Omental fat pad (tissue), 4 donors: ENCODE measurements at places on chromosomes 13 and 19. TPM values are rescaled to one million over a fixed set of nuclear protein-coding genes. Genes with fewer than 3 reads are reported as not detected.

Gene TBXA2R
- total RNA-seq = 0.65 TPM

Gene ALDH16A1
- total RNA-seq = 32.6 TPM

Gene MYO16
- 0.93 TPM for total RNA-seq

Gene RGCC
- total RNA-seq = 316 TPM

Gene LINGO3
- not detected for total RNA-seq

Gene TEX101
- not detected for total RNA-seq

Gene LILRA1
- total RNA-seq = 0.65 TPM

Gene NKPD1
- not detected for total RNA-seq

Gene KIR2DL1
- total RNA-seq = not detected

Gene ZNF554
- total RNA-seq = 4.0 TPM

Gene PRKCG
- not detected for total RNA-seq

Gene IZUMO1
- 1.3 TPM for total RNA-seq

Gene ZNRF4
- total RNA-seq = not detected

Gene OR10H1
- not detected for total RNA-seq

Gene KCNRG
- total RNA-seq = 1.0 TPM

Gene IQCN
- 2.9 TPM for total RNA-seq

Gene FFAR3
- total RNA-seq = 0.95 TPM

Gene CDX2
- not detected for total RNA-seq

Gene BRME1
- 0.46 TPM for total RNA-seq

Gene AXL
- total RNA-seq = 141 TPM

Gene RETN
- total RNA-seq = not detected

Gene ZNF136
- total RNA-seq = 10.4 TPM

Gene PEG3
- total RNA-seq = 8.8 TPM

Gene CCDC122
- total RNA-seq = 1.4 TPM

Gene C2CD4C
- 1.8 TPM for total RNA-seq

Gene FAM124A
- 13.6 TPM for total RNA-seq

Gene SPACA4
- total RNA-seq = not detected

Gene PDE4A
- total RNA-seq = 17.2 TPM

Gene MBD3L3
- total RNA-seq = not detected

Gene CATSPERD
- not detected for total RNA-seq

Gene HCST
- 7.6 TPM for total RNA-seq

Gene KLK12
- not detected for total RNA-seq

Gene ZNF285
- 1.1 TPM for total RNA-seq

Gene UBE2L5
- total RNA-seq = not detected

Gene ZNF729
- not detected for total RNA-seq

Gene ZNF101
- total RNA-seq = 4.8 TPM

Gene LGI4
- total RNA-seq = 6.2 TPM

Gene ZNF132
- total RNA-seq = 5.2 TPM

Gene LCP1
- total RNA-seq = 325 TPM

Gene C19orf33
- 61.5 TPM for total RNA-seq

Gene PSG1
- not detected for total RNA-seq

Gene SIGLEC7
- 6.5 TPM for total RNA-seq

Gene ZNF763
- 1.9 TPM for total RNA-seq

Gene SH2D3A
- 1.3 TPM for total RNA-seq

Gene TUBA3C
- total RNA-seq = not detected

Gene CD79A
- 0.72 TPM for total RNA-seq

Gene ZNF667
- total RNA-seq = 3.6 TPM

Gene LIM2
- total RNA-seq = not detected

Gene ICAM5
- 1.1 TPM for total RNA-seq

Gene C19orf18
- 0.96 TPM for total RNA-seq

Gene ERCC2
- 11.2 TPM for total RNA-seq

Gene DACH1
- total RNA-seq = 10.4 TPM

Gene PRKCSH
- total RNA-seq = 94.7 TPM

Gene MRPL57
- total RNA-seq = 29.2 TPM

Gene KLK4
- total RNA-seq = not detected

Gene SKA3
- 1.1 TPM for total RNA-seq

Gene NLRP4
- not detected for total RNA-seq

Gene ZNF787
- 18.6 TPM for total RNA-seq
